ENCODE measurements at places on chromosomes 6 and 20.

DNA sequence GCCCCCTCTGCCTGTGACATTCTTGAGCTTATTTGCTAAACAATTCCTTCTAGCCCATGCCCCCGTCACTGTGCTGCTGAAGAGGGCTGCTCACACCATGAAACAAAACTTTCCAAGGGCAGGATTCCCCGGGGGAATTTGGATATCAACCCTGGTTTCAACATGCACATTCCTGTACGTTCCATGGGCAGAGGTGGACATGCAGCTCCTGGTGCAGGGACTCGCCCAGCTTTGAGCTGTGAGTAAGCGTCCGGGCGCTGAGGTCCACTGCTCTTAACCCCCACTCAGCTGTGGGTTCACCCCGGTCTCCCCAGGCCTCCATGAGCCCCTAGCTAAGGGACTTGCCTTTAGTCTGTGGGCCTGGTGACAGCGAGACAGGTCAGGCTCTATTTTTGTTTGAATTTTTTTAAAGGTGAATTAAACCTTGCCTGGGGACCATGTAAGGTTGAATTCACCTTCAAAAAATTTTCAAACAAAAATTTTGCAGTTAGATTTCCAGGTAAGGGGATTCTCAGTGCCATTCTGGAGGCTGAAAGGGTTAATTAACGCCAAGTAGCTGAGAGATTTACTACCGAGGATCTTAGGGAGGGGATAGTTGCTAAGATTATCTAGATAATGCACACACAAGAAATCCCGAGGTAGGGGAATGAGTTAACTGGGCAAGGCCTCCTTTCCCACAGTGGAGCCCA is 70.3 kb upstream of the SLC22A23 start:
- DNase-seq = no peak

GRCh38 chr20:59948828-59949720 is 8.9 kb downstream of the FAM217B start:
- no peak for DNase-seq

- no peak for DNase-seq
These were observed 232.9 kb downstream of the SAMD5 start for GRCh38 chr6:147741389-147741788.

GRCh38 chr6:65979120-65979519 is 272.1 kb upstream of the EYS start:
- no peak for DNase-seq

GRCh38 chr20:8255945-8256632 is 124.0 kb downstream of the PLCB1 start:
- no peak for DNase-seq

- no peak for DNase-seq
These were observed 205.1 kb downstream of the ANKRD60 start for GRCh38 chr20:58023346-58023745.

DNA sequence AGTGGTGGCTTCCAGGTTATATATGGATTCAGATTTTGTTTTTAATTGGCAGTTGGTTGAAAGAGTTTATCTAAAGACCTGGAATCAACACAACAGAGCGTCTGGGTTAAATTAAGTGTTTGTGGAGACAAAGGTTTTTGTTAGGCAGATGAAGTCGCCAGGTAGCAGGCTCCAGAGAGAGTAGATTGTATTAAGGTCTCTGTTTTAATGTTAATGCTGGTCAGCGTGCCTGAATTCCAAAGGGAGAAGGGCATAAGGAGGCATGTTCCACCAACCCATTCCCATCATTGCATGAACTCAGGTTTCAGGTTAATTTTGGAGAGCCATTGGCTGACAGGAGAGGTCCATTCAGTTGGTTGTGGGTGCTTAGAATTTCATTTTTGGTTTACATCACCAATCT is 744.1 kb upstream of the GJE1 start:
- no peak for DNase-seq

GRCh38 chr6:51812231-51812630 is 275.2 kb downstream of the PKHD1 start:
- no peak for DNase-seq

DNA sequence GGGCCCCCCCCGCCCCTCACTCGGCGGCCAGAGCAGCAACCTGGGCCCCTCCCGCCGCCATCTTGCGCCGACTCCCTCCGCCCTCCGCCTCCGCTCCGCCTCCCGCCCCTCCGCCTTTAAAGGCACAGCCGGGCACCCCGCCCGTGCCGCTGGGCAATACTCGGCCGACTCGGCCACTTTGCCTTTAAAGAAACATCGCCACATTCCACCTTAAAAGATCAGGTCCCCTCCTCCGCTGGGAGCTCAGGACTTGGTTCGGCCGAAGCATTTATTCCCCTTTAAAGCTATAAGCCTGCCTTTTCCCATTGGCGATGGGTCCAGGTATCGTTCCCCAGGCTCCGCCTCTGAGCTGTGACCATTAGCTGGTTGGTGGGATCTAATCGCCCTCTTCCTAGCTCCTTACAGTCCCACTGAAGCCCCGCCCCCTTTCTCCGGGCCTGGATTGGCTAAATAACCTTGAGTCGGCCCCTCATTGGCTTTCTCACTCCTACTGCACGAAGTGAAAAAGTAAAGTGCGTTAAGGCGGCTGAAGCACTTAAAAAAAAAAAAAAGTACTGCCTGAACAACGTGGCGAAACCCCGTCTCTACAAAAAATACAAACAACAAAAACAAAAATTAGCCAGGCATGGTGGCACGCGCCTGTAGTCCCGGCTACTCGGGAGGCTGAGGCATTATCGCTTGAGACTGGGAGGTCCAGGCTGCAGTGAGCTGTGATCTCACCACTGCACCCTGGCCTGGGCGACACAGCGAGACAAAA is at the start of gene ZBTB22:
Gene ZBTB22, minus strand, starts transcription at position 76 of the 757 bp plus-strand sequence. CDS start 828 bp downstream, outside the sequence.
- no peak for DNase-seq

GRCh38 chr6:132491303-132491702 is 21.6 kb downstream of the STX7 start:
- no peak for DNase-seq

DNA sequence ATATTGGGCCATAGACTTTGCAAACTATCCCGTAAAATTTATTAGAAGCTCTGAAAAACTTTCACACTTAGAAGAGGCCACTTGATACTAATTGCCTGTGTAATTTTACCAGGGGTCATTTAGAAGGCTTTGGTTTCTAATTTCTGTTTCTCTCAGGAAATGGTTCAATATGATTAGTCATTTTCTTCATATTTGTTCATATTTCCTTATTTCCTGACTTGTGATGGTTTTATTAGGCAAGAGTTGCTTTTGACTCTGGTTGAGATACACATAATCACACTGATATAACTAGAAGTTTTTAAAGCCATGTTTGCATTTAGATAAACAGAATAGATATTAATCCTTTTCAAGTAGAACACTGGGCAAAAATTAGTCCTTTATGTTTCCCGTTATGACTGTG is 11.8 kb upstream of the HBS1L start:
- no peak for DNase-seq

GRCh38 chr6:165969184-165969583 is 198.5 kb downstream of the TBXT start:
- DNase-seq = no peak

DNA sequence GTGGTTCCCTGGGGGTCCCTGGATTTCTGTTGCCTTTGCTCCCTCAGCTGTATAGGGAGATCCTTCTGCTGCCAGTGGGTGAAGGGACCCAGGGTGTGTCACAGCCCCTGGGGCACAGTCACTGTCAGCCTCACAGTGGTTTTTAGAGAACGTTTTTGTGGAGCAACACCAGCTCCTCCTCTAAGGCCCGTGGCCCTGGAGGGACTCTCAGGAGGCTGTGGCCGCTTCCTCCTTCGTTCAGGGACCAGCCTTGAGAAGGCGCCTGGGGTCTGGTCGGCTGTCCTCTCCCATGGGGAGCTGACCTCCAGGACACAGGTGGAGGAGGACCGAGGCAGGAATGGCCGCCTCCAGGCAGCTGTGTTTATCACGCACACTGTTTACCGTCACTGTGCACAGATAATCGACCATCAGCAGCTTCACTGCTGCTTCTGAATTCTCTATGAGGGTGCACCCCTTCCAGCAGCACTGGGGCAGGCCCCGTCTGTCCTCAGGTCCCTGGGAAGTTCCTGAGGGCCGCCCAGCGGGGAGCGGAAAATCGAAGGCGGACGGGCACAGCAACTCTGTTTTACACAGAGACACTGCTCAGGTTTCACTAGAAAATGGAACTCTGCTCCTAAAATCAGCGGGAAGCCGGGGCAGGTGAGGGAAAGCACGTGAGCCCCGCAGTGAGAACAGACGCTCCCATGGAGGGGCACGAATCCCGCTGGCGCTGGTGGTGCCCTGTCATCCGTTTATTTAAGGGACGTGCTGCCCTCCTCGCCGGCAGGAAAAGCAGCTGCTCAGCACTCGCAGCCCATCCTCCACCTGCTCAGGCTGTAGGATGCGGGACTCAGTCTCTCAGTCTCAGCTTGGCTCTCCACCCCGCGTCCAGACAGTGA is 10.4 kb upstream of the FRMD1 start:
- no peak for DNase-seq

GRCh38 chr6:79895382-79896074 is 51.8 kb downstream of the ELOVL4 start:
- DNase-seq = no peak

GRCh38 chr6:152432758-152433157 is 204.4 kb downstream of the SYNE1 start:
- no peak for DNase-seq

DNA sequence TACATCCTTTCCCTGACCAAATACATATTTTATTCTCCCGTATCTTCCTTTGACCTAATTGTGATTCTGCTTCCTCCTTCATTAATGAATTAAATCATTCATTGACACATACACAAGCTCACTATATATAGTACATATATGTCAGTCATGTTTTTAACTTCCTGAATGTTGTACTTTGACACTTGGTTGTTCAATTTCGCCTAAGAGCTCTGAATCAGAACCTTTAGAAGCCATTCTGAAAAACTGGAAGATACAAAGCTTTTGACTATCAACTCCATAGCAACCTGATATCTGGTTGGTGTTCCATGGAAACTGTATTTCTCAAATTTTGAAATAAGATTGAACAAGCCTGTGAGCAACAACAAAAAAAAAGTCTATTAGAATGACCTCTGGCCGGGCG is 27.3 kb upstream of the HFE start:
- no peak for DNase-seq

GRCh38 chr6:163790266-163790840 is 375.8 kb downstream of the QKI start:
- DNase-seq = no peak

- no peak for DNase-seq
These were observed 18.6 kb downstream of the FARS2 start for GRCh38 chr6:5279891-5280338.

- DNase-seq = no peak
These were observed 186.7 kb upstream of the VGLL2 start for GRCh38 chr6:117078624-117079023.

DNA sequence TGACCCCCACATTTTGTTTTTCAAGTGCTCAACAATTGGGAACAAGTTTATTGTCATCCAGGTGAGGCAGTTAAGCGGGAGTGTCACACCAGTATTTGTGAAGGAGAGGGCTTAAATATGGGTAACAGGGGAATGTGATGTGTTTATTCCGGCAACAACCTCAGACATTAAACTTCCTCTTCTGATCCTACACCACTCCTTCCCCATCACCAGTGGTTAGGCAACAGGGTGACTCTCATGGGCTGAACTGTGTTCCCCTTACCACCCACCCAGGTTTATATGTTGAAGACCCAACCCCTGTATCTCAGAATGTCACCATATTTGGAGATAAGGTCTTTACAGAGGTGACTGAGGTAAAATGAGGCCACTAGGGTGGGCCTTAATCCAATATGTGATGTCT is 52.1 kb upstream of the RNF182 start:
- DNase-seq = no peak

GRCh38 chr20:63640086-63640485 is 13.1 kb downstream of the STMN3 start:
- DNase-seq = no peak
